ENCODE measurements at places on chromosomes 3 and 15. TPM values are rescaled to one million over a fixed set of nuclear protein-coding genes. Genes with fewer than 3 reads are reported as not detected.

The SCG3 gene
- total RNA-seq, result 0.15 TPM

The MESP2 gene
- total RNA-seq, result 0.16 TPM

The SGO1 gene
- total RNA-seq, result 0.80 TPM

The ZNF80 gene
- total RNA-seq, result not detected

The SKOR1 gene
- 0.29 TPM for total RNA-seq

The STT3B gene
- 88.1 TPM for total RNA-seq

The ITGB5 gene
- 119 TPM for total RNA-seq

The CPA3 gene
- 1.9 TPM for total RNA-seq

The LRRN1 gene
- 0.13 TPM for total RNA-seq

The AHSG gene
- total RNA-seq, result 0.13 TPM

The HHATL gene
- 706 TPM for total RNA-seq

The LOXL1 gene
- 12.0 TPM for total RNA-seq

The PRR23C gene
- total RNA-seq, result not detected

The TMEM212 gene
- total RNA-seq, result not detected

The KCTD6 gene
- total RNA-seq, result 7.1 TPM

The QTRT2 gene
- total RNA-seq, result 7.7 TPM

The RHCG gene
- total RNA-seq, result 1.8 TPM

The GABRR3 gene
- not detected for total RNA-seq

The KNG1 gene
- total RNA-seq, result 0.21 TPM

The CCDC39 gene
- total RNA-seq, result not detected

The ARHGEF3 gene
- 16.8 TPM for total RNA-seq

The HESX1 gene
- 0.56 TPM for total RNA-seq

The CNTN4 gene
- 3.7 TPM for total RNA-seq

The ADAMTS7 gene
- 35.8 TPM for total RNA-seq

The FHIT gene
- total RNA-seq, result 8.7 TPM

The STAC gene
- total RNA-seq, result 0.13 TPM

The MRPS11 gene
- 51.5 TPM for total RNA-seq

The PFKFB4 gene
- total RNA-seq, result 2.0 TPM

The SHF gene
- total RNA-seq, result 6.9 TPM

The DUOX1 gene
- 1.9 TPM for total RNA-seq

The ARHGAP31 gene
- total RNA-seq, result 44.0 TPM

The ACAP2 gene
- 24.3 TPM for total RNA-seq

The CNBP gene
- 342 TPM for total RNA-seq

The UTS2B gene
- not detected for total RNA-seq

The TGM5 gene
- total RNA-seq, result not detected

The TERC gene
- total RNA-seq, result 7.2 TPM

The PATL2 gene
- 6.8 TPM for total RNA-seq

All from left cardiac atrium (tissue), 4 donors.